ENCODE measurements at places on chromosomes 11 and 22. TPM values are rescaled to one million over a fixed set of nuclear protein-coding genes. Genes with fewer than 3 reads are reported as not detected.

Gene HEPACAM
- 1.9 TPM for total RNA-seq

Gene EFCAB6
- 7.0 TPM for total RNA-seq

Gene MAPK12
- total RNA-seq, result 21.4 TPM

Gene CHRDL2
- total RNA-seq, result not detected

Gene OR2AT4
- total RNA-seq, result 10.1 TPM

Gene TECTA
- total RNA-seq, result 10.4 TPM

Gene POGLUT3
- 42.4 TPM for total RNA-seq

GRCh38 chr22:20016734-20017621 is at the start of gene ARVCF:
ARVCF (minus strand) TSS chr22:20016823; CDS start chr22:19990794, 26,029 bp downstream.
- DNase-seq, result peak; percentile 85

GRCh38 chr11:134410766-134411165 is 1.3 kb downstream of the B3GAT1 start:
- DNase-seq, result no peak

DNA sequence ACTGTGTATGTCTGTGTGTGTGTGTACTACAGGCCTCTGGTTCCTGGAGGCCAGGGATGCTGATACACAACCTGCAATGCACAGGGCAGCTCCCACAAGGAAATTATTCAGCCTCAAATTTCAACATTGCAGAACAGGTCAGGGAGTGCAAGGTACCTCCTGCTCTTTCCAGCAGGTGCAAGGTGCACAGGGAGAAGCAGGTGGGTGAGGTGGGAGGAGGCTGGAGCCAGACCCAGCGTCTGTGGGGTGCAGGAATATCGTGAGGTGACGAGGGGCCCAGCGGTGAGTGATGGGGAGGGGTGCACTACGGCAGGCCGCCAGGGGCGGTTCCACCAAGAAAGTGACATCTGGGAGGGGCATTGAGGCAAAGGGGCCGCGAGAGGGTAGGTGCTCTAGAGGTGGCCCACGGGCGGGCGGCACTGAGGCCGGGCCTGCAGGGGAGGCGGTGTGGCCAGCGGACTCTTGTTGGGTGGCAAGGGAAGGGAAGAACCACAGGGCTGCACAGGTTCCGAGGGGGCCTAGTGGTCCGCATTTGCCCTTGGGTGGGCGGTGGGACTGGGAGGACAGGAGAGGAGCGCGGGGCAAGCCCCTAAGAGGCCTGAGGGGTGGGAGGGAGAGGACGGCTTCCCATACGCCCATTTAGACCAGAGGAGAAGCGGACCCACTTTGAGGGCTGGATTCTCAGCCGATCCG is 21.6 kb downstream of the DGCR6L start:
- DNase-seq, result no peak

DNA sequence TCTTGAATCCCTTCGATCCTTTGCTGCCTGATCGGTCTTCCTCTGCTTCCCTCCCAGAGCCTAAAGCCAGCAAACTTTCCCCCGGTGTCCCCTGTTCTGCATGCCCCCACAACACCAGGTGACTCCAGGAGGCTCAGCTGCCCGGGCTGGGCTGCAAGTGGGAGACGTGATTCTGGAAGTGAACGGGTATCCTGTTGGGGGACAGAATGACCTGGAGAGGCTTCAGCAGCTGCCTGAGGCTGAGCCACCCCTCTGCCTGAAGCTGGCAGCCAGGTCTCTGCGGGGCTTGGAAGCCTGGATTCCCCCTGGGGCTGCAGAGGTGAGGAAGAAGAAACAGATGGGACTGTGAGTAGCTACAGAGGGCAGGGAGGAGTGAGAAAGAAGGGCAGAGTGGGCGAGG is 3.6 kb downstream of the NHERF4 start:
- DNase-seq, result no peak

GRCh38 chr22:29306835-29307595 is 565 bp downstream of the GAS2L1 start:
- DNase-seq, result peak; percentile 88

DNA sequence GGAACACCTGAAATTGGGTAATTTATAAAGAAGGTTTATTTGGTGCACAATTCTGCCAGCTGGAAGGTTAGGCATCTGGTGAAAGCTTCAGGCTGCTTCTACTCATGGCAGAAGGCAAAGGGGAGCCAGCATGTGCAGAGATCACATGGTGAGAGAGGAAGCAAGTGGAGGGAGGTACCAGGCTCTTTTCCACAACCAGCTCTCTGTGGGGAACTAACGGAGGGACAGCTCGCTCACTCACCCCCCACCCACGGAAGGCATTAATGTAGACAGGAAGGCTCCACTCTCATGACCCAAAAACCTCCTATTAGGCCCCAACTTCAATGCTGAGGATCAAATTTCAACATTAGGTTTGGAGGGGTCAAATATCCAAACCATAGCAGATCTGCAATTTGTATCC is 75.6 kb upstream of the ARHGAP32 start:
- DNase-seq, result no peak

DNA sequence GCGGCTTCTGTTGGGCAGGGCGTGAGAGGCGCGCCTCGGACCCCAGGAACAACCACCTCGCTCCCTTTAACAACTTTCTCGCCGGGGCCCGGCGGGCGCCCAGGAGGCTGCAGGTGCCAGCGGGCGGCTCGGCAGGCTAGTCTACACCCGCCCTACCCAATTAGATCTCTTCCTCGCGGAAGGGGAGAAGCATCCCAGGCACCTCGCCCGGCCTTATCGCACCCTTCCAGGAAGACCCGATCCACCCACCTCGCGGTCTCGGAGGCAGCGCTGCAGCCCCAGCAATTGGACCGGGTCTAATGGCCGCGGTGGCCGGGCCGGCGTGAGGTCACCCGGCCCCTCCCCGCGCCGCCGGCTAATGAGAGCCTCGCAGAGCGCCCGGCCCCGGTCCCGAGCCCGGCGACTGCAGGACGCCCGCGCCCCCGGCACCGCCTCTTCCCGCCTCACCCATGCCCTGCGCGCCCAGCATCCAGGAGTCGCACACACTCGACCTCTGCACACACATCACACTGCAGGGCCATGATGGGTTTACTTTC is at the start of gene PLAAT3:
TSS of gene PLAAT3 (minus strand) at position 298 of the 536 bp plus-strand sequence. CDS start 419 bp downstream, outside the sequence.
- DNase-seq, result peak; percentile 24

DNA sequence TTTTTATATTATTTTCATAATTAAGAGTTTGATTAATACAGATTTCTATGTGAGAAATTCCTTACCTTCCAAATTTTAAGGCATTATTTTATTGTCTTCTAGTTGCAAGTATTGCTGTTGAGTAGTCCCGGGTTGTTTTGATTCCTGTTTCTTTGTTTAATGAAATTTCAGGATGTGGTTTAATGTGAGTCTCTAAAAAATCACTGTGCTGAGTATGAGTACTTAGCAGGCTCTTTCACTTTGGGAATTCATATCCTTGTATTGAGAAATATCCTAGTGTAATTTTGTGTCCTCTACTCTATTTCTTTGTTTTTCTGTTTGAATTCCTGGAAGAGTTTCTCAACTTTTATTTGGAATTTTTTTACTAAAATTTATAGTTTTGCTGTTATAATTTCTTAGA is 113.2 kb downstream of the TMEM135 start:
- no peak for DNase-seq

DNA sequence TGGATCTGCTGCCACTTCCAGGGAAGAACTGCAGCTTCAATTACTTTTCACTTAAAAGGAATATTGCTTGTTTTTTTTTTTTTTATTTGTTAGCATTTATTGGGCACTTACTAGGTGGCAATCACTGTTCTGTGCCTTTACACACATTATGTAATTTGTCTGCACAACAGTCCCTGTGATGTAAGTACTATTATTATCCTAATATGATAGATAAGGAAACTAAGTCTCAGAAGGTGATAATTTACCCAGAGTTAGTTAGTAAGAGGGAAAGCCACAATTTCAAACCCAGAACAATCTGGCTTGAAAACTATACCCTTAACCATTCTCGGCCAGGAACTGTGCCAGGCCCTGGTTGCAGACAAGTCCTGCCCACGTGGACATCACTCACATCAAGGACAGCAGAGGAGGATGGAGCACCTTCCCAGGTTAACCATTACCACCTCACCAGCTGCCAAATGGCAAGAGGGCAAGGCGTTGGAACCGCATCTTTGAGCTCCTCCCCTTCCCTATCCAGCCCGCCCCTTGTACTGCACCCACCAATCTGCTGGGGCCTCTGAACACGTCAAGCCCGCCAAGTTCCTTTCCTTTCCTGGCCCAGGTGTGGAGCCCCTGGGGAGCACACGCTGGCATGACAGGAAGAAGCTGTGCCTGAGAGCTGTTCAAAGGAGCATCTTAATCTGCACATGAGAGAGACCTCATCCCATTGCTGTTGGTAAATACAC is 78.4 kb downstream of the NAV2 start:
- DNase-seq, result no peak

DNA sequence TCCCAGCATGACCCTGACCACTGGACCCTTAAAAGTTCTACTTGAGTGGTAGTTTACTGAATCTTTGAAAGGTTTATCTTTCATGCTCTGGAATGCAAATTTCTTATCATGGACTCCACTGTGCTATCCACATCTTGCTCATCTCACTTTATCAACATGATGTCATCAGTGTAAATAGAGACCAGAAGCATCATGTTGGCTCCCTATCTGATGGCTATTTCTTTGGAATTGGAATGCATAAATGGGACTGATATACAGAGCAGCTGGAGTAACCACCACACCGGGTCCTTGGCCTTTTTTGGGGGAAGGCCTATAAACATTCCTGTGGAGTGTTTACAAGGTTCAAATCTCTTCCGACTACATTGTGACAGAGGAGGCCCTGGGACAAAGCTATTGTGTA is 74.1 kb upstream of the CEP126 start:
- DNase-seq, result no peak

GRCh38 chr22:22528780-22529179 is 8.7 kb upstream of the ZNF280A start:
- no peak for DNase-seq

DNA sequence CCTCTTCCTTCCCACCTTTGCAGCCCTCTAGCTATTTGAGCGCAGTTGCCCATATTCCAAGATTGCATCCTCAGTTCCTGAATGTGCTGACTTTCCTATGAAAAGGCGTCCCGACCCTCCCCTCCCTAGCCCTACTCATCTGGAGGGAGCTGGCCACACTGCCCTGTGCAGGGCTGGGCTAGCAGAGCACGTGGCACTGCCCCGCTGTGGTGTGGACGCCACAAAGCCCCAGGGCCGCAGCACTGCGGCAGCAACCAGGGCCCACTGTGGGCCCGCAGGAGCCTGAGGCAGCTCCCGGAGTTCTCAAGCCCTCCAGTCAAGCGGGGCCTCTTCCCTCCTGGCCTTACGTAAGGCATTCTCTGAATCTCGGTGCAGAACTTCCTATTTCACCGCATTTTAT is 27.6 kb downstream of the B3GAT1 start:
- DNase-seq, result no peak

- DNase-seq, result no peak
Measured at GRCh38 chr11:117946156-117946841, 17.1 kb upstream of the TMPRSS13 start.

- peak; percentile 48 for DNase-seq
Measured at GRCh38 chr22:31585161-31585859, 76.7 kb downstream of the PISD start.

DNA sequence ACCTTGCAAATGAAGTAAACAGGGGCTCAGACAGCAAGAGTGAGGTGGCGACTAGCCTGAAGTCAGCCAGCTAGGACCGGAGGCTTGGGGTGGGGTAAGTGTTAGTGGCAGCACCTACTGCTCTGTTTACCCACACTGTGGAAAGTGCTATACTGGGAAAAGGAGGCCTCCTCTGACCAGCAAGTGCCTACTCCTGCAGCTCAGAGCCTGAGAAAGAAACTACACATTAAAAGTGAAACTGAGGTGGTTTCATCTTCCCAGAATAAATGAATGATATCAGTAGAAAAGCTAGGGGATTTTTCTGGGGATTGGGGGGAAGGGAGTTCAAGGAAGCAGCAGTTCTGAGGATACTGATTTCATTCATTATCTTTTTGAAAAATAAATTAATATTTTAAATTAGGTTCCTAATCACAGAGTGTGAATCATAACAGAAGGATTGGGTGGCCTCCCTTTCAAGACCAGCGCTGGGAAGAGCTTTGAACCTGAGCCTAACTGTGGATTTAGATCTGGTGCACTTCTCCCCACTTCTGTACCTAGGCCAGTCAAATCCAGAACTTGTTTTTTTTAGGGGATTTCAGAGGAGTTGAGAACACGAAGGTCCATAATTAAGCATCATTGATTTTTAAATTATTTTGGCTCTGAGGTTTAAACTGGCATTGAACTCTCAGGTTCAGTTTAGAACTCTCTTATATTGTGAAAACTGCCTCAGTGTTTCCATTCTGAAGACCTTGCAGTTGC is 48.1 kb upstream of the GRAMD1B start:
- DNase-seq, result no peak

DNA sequence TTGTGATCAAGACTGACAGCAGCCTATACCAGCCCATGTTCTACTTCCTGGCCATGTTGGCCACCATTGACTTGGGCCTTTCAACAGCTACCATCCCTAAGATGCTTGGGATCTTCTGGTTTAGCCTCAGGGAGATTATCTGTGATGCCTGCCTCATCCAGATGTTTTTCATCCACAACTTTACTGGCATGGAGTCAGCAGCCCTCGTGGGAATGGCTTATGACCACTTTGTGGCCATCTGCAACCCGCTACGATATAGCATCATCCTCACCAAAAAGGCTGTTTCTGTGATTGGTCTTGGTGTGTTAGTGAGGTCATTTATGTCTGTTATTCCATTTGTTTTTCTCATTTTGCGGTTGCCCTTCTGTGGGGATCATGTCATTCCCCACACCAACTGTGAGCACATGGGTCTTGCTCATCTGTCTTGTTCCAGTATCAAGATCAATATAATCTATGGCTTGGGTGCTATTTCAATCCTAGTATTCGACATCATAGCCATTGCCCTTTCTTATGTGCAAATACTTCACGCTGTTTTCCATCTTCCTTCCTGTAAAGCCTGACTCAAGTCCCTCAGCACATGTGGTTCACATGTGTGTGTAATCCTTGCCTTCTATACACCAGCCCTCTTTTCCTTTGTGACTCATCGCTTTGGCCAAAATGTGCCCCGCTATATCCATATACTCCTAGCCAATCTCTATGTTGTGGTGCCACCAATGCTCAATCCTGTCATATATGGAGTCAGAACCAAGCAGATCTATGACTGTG is 23.6 kb downstream of the OR52E1 start:
- no peak for DNase-seq

DNA sequence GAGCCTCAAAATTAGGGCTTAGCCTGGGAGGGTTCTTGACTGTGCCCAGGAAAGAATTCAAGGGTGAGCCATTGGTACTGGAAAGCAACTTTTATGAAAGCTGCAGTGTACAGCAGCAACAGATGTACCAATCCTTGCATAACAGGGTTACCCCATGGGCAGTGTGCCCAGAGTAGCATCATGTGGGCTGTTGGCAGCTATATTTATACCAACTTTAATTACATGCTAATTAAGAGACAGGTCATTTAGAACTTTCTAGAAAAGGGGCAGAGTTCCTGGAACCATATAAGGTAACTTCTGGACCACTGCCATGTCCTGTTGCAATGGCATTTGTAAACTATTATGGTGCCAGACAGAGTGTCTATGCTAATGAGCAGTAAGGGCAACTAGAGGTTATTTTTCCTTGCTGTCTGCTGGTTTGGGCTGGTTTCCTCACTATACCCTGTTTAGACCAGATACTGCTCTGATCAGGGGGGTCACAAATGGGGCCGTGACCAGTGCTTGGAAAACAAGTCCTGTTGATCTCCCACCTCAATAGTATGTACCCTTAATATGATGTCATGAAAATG is 1120.5 kb upstream of the RAG2 start:
- no peak for DNase-seq

- DNase-seq, result no peak
Measured at GRCh38 chr22:38798496-38798895, 4.6 kb upstream of the DNAL4 start.

GRCh38 chr11:122085264-122085663 is 30.8 kb downstream of the BLID start:
- peak; percentile 25 for DNase-seq

Data from umbilical cord (tissue), 2 donors.